Activated CD4-positive, CD25-positive, alpha-beta regulatory T cell (primary cell): ENCODE measurements at places on chromosomes 13 and 19.

DNA sequence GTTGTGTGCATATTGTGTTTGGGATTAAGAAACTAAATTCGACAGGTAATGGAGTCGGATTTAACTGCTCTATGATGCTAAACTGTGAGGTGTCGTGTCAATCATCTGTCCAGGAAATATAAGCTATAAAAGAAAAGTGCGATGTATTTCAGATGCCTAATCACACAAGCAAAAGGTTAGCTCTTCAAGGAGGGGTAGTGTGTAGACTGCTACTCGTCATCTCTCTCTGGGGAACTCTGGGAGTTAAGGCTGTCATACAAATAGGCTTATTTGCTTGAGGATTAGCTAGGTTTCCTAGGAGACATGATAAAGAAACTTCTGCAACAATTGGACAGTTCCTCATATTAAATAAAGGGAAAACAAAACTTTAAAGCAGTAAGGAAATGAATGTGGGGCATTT, 462.1 kb downstream of the OLFM4 start:
- DNase-seq = no peak

DNA sequence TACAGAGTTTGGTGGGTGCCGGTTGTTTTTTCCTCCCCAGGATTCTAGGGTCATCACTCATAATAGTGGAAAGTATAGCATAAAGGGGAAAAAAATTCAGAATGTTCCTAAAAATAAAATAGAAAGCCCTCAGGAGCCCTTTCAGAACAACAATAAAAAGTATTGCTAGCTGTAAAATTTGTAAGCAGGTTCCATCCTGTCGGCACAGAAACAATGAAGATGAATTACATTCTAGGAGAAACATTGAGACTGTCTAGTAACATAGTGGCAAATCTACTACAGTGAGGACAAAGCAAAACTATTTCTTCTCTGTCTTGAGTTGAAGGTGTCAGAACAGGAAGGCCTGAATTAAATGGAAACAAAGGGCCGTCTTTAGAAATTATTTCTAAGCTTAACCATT, 870.7 kb downstream of the PCDH9 start:
- DNase-seq = no peak

- DNase-seq = no peak
Observed at GRCh38 chr13:25691654-25692053, 319.9 kb downstream of the ATP8A2 start.

DNA sequence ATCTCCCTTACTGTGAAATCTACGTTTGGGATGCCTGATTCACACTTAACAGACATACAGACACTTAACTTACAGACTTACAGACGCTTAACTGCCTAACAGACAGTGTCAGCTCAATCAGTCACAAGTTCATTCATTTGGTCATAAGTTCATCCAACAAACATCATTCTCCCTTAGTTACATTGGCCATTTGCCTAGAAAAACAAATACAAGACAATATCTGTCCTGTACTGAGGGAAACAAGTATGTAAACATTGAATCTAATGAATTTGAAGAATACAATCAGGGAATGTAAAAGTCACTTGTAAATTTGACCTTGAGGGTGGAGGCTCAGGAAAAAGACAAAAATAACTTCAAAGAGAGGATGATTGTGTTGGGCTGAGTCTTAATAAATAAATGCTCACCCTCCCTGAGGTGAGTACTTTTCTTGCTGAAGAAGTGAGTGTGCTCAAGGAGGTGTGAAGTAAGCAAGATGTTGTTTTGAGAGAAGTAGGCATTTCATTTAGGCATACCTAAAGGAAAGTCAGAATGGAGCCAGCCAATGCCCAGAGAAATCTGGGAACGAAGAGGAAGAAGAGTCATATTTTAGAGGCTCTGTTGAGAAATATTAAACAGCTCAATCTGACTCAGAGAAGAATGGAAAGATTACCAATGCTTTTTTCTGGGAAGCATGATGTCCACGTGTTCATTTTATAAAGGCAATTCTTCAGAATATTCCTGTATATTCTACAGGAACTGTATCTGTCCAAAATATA, 958.4 kb upstream of the SLC10A2 start:
- DNase-seq = no peak

DNA sequence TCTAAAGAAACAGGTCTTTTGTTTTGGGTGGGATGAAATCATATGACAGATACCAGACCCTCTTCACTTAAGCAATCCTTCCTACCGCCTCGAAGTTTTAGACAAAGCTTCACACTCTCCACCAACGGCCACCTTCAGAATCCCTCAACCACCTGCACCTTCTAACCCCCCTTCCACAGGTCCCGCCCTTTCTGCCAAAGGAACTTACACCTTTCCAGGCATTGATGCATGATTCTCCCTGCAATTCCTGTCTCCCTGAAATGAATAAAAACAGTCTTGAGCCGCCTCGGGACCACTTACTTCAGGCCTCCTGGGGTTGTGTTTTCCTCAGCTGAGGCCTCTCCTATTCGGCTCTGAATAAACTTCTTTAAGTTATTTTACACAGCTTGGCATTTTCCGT, 859 bp downstream of the ZNF433 start:
- no peak for DNase-seq

- no peak for DNase-seq
Observed at GRCh38 chr13:32976912-32977311, 39.3 kb upstream of the KL start.

- no peak for DNase-seq
Observed at GRCh38 chr19:56310462-56310861, 4.2 kb downstream of the ZSCAN5A start.

DNA sequence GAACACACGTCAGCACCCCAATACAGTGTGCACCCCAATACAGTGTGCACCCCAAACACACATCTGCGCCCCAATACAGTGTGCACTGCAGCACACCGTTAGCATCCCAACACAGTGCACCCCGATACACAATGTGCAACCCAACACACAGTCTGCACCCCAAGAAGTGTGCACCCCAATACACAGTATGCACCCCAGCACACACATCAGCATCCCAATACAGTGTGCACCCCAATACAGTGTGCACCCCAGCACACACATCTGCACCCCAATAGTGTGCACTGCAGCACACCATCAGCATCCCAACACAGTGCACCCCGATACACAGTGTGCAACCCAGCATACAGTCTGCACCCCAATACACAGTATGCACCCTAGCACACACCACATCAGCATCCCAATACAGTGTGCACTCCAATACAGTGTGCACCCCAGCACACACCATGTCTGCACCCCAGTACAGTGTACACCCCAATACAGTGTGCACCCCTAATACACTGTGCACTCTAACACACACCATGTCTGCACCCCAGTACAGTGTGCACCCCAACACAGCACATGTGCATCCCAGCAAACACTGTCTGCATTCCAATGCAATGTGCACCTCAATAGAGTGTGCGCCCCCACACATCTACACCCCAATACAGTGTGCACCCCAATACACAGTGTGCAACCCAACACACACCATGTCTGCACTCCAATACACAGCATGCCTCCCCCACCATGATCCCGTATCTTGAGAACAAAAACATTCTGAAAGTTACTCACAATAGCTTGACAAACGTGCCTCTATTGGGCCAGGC, 855 bp upstream of the CARS2 start:
- DNase-seq = no peak

DNA sequence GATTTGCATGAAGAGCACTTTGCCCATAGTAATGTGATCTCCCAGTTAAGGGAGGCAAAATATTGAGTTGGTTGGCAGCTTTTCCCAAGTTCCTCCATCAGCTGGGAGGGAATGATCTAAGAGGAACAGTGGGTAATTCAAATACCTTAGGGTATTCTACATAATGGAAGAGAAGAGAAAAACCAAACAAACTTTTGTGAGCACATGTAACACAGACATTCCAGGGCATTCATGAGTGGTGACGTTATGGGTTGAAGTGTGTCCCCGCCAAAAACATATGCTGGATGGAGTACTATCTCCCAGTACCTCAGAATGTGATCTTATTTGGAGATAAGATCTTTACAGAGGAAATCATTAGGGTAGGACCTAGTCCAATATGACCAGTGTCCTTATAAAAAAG, 220.1 kb downstream of the FOXO1 start:
- DNase-seq = no peak

DNA sequence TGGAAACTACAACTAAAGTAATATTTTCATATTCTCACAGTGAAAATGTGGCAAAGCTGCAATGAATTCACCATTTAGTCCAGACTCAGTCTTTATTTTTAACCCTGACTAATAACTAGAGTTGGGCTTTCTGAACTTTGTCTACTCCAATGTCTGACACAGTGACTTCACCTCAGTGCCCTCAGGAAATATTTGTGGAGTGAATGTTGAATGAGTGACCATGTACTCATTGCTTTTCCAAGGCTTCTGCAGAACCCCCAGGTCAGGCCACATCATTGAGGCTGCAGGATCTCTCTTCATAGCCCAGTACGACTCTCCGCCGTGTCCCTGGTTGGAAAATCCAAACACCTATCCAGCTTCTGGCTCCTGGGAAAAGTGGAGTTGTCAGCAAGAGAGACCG, 1.8 kb downstream of the ZNF175 start:
- DNase-seq = no peak

DNA sequence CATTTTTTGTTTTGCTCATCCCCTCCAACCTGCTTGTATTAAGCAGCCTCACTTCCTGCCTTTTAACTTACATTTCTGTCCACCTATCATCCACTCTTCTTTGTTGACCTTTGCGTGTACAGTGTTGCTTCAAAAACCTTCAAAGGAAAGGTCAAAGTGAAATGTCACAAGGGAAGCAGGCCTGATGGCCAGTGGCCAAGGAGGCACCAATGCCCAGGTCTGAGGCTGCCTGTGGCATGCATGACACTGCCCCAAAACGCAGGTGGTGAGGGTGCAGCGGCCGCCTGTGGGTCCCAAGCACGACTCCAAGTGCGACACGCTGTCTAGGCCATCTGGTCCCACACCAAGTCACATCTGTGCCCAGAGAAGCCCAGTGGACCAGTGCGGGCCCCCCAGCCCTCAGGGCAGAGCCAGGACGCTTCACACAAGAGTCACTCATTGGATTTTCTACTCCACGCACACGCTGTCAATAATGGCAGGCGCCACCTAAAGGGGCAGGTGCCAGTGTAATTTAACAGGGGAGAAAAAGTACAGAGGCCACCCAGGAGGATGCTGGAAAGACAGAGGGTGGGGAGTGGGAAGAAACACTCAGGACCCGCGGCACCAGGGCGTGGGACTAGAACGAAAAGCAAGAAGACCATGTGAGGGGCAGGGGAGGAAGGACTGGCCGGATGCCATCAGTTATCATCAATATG, 23.5 kb downstream of the SLC7A1 start:
- DNase-seq = no peak

GRCh38 chr13:41668130-41668757, 210.9 kb downstream of the RGCC start:
- no peak for DNase-seq

GRCh38 chr13:23516190-23516589, 54.0 kb upstream of the TNFRSF19 start:
- no peak for DNase-seq

DNA sequence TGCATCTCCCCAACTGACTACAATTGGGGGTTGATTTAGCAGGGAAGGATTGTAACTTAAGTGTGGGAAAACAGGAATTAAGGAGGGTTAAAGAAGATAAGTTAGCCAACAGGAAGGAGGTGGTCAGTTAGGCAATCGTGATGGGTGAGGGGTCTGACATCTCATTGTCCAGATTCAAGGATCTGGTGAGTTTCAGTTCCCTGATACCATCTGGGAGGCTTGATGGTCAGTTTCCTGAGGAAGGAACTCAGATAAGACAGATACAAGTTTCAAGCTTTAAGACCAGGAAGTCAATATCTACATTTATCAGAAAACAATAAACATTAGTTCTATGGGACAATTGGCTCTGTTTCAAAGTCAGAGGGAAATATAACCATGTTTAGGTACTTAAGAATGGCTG, 601.8 kb downstream of the SLITRK6 start:
- DNase-seq = no peak

DNA sequence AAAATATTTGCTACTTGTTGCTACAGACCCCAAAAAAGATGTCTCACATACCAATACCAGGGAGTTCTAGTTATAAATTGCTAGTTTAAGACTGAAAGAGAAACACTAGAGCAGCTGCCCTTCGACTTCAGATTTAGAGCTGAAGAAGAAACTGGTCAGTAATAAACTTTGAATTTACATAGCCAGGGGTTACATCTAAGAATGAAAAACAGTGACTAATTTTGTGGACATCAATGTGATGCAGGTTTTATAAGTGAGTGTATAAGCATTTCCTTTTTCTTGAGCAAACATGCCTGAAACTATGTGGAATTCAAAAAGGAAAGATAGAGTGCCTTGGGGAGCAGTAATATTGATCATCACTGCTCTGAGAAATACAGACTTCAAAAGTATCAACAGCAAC, 724.9 kb upstream of the MIR17HG start:
- DNase-seq = no peak

- DNase-seq = no peak
Observed at GRCh38 chr13:71577127-71577526, 289.9 kb downstream of the DACH1 start.

DNA sequence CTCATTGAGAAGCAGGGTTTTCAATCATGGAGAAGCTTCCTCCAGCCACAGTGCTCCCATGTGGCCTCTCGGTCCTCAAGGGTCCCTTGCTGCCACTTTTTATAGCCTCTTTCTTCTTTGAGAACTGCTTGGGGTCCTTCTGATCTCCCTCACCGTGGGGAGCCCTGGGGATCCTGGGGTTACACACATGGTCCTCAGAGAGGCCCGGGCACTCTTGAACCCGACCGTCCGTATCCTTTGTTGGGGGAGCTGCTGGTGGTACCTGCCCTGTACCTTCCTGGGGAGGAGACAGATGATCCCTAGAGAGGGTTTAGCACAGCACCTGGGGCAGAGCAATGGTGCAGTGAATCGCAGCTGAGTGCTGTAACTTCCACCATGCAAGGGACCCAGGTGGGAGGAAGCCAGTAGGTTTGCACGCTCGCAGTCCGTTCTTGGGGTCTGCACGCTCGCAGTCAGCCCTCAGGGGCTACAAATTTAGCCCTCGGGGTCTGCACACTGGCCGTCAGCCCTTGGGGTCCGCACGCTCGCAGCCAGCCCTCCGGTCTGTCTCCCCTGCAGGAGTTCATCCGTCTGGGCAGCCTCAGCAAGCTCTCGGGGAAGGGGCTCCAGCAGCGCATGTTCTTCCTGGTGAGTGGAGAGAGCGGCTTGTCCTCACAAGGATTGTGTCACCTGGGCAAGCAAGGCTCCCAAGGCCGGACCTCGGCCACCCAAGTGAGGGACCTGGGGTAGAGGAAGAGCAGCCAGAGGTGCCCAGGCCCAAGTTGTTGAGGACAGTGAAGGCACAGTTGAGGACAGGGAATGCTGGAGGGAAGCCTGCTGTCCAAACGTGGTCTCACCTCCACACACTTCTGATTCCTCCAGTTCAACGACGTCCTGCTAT, 138.4 kb downstream of the STK24 start:
- DNase-seq = no peak

- DNase-seq = peak; percentile 41
Observed at GRCh38 chr19:48999481-49000325, 6.0 kb downstream of the RUVBL2 start.

DNA sequence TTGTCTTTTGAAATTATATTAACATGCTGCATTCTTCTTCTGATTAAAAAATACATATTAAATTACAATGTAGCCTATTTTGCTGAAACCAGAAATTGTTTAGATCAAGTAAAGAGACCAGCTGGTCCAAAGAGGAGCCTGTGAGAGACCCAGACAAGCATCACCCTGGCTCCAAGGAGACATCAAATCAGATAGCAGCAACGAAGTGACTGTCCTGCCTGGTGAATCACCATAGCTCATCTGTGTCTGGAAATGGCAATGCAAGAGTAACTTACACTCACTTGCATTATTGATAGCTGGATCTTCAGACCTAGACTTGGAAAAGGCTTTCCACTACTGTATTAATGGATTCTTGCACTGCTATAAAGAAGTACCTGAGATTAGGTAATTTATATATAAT, 169.1 kb downstream of the KCTD12 start:
- no peak for DNase-seq

- DNase-seq = no peak
Observed at GRCh38 chr13:35630551-35631275, 154.2 kb upstream of the MAB21L1 start.
